ENCODE measurements at places on chromosomes 4 and X. TPM values are rescaled to one million over a fixed set of nuclear protein-coding genes. Genes with fewer than 3 reads are reported as not detected.

The MAGEB18 gene
- total RNA-seq = not detected

The RXFP1 gene
- 4.7 TPM for total RNA-seq

DNA sequence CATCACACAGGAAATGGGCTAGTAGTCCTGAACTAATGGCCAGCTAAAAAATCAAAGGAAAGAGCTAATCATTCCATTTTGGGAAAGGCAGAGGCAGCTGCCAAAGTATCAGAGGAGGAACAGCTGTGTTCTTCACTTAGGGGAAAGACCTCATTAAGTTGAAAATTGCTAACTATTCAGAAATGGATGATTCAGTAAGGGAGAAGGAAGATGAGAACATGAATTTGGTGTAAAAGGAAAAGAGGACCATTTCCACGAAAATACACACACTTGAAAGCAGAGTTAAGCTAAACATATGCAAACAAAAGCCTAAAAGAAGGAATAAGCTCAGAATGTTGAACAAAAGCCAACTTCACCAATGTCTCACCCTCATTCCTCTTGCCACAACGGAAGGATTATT lies 90.4 kb downstream of the PCDH19 start:
- peak; percentile 8 for DNase-seq

- no peak for DNase-seq
These were observed 61.7 kb upstream of the DDX60 start for GRCh38 chr4:168380290-168380689.

DNA sequence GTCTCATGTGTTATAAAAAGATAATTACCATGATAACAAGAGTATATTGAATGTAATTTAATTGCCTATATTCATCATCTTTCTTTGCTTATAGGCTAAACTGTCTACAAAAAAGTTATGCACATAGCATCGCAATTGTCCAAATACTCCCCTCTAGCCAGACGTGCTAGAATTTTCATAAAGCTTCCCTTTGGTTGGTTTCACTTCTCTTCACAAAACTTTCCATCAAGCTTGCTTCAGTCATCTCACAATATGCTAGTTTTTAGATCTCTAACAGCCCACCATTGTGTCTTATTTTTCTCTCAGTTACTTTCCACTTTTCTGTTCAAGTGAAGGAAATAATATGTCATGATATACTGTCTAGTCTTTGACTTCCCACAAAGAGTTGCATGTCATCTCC lies 448.3 kb upstream of the SPANXN1 start:
- DNase-seq = no peak

DNA sequence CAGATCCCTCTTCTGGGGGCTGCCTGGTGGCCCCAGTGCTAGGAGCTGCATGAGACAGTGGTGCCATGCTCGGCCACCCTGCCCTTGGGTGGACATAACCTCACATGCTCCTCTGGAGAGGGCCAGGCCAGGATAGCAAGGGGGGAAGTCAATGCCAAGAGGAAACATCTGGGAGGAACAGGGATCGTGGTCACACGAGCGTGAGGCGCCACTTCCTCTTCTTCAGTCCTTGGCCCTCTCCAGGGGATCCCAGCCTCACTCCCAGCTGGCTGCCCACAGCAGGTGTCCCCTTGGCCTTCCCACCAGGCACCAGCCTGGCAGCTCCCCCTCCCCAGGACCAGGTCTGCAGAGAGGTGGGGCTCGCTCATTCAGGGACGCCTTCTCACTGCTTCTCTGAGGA lies 28.6 kb downstream of the TBC1D14 start:
- DNase-seq = no peak

DNA sequence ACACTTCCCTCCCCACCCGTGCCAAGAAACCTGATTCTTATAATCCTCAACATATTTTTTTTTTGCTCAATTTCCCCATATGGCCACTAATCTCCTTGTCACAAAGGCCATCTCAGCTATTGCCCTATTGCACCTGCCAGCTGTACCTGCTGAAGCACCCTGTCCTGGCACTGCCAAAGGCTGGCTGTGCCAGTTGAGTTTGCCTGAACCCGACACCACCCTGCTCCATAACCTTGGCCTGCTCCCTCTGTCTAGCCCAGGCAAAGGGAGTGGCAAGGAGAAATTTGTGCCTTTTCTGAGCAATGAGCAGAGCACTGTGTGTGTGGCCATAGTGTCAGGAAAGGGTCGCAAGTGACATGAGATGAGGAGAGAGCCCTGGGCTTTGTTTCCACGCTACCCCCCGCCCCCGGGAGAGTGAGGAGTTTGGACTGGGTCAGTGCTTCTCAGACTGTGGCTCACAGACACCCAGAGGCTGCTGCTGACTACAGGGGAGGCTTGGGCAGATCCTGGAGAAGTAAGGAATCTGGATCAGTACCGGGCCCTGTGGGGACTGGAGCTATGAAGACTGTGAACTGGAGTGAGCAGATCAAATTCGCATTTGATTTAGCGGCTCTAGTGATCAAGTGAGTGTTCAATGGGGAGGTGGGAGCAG lies 42.2 kb upstream of the HMGB3 start:
- DNase-seq = no peak

DNA sequence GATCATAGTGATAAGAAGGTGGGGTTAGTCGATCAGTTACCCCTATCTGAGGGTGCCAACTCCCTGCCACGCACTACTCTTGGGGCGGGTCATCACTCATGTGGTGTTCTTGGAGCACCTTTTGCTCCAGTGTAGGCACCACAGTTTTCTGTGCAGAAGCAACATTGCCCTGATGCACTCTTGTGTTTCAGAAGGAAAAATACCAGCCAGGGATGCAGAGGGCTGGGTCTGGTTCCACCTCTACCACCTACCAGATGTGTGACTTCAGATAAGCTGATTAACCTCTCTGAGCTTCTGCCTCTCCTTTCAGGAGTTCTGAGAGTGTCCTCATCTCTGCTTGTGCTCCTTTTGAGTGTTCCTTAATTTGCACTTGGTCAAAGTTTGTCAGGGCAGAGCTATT lies 29.9 kb upstream of the PROM1 start:
- no peak for DNase-seq

- DNase-seq = no peak
These were observed 147.8 kb upstream of the BCOR start for GRCh38 chrX:40245488-40246071.

GRCh38 chr4:10622728-10623127 lies 61.8 kb downstream of the CLNK start:
- peak; percentile 20 for DNase-seq

- peak; percentile 64 for DNase-seq
These were observed 8.9 kb upstream of the ADGRG4 start for GRCh38 chrX:136291824-136292223.

DNA sequence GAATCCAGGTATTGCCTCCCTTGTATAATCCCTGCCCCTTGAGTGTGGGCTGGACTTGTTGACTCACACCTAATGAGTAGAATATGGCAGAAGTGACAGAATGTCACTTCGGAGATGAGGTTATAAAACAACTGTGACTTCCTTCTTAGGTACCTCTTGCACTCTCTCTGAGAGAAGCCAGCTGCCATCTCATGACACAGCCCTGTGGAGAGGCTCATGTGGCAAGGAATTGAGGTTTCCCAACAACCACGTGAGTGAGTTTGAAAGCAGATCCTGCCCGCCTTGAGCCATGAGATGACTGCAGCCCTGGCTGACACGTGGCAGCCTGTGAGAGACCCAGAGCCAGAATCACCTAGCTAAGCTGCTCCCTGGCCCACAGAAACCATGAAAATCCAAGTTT lies 13.5 kb downstream of the ASB11 start:
- DNase-seq = peak; percentile 50

All from MCF 10A (cell line).